ENCODE measurements at places on chromosomes 12 and 14.
A peak's percentile ranks its signal among the peaks of the same experiment; 100 is the strongest.

DNA sequence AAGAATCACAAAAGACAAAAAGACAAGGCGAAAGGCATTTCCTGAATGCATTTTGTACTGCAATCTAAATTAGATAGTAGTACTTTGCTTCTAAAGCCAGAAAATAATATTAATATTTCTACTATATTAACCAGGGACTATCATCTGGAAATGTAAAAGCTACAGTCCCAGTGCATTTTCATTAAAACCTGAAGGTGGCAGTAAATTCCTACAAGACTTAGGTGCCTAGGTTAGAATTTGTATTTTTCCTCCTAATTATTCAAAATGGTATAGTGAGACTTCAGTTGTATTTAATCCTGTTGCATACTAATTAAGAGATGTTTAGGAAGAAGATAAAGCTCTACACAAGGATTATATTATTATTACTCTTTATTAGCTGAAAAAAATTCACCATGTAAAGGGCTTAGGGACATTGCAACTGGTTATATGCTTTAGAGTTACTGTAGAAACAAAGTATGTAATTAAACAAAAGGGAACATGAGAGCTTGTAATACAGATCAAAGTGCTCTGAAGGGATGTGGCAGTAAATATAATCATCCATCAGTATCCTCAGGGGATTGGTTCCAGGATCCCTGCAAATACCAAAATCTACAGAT is 53.6 kb downstream of the BRMS1L start:
- no peak for DNase-seq

- DNase-seq = no peak
These were observed 357.4 kb downstream of the ATP23 start for GRCh38 chr12:58298803-58299202.

DNA sequence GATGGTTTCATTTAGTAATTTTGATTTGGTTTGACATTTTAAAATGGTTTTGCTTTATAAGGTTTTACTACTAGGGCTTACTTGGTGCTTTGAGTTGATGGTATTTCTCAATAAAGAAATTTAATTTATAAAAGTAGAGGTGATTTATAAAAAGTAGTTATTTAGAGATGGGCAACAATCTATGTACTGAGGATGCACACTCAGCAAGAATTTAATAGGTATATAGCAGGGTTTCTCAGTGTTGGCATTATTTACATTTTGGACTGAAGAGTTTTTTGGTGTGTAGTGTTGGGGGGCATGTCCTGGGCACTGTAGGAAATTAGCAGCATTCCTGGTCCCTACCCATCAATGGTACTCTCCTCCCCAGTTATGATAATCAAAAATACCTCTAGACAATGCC is 47.7 kb downstream of the PPHLN1 start:
- DNase-seq = no peak

- DNase-seq = no peak
These were observed 39.7 kb upstream of the AP4S1 start for GRCh38 chr14:30985796-30986195.

DNA sequence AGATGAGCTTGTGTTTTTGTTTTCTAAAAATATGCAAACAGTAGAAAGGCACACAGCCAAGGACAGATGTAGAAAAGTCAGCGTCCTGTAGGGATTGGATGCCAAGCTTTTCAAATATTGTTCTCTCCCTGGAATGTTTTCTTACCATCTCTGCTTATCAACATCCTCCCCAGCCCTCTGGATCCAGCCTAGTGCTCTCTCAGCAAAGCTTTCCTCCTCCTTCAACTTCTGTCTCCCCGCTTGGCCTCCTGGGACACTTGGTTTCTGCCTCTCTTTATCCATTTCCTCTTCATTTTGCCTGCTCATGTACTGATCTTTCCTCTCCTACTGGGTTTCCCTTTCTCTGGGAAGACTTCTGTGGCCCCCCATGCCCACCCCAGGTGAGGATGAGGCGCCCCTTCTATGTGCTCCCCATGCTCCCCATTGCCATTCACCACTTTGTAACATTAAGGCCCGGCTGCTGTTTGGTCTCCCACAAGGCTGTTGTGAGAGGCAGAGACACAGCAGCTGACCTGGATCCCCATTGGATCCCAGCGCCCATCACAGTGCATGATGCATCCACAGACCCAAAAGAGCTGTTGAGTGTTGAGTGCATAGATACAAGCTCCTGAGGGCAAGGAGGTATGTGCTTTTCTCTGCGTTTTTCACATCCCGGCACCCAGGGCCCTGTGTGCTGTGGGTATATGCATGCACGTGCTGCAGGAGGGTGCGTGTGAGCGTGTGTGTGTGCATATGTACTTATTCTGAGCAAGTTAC is 38.2 kb downstream of the EVL start:
- no peak for DNase-seq

DNA sequence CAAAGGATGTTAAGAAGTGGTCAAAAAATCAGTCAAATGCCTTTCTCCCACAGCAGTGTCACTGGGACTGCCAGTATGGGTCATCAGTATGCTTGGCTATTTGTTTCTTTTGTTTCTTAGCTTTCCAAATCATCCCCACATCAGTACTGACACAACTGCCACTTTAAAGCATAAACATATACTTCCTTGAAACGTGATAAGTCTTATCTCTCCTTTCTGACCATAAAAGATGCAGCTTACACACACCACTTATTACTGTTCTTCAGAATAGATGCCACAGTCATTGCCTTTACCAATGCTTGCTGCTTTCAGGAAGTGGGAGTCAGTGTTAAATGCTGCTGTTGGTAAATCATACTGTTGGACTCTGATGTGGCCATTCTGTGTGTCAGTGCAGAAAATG is 18.6 kb upstream of the GARIN2 start:
- no peak for DNase-seq

GRCh38 chr12:9827209-9827888 is at the start of gene KLRF1:
Gene KLRF1 (plus strand): TSS chr12:9827481. CDS start chr12:9827545, 64 bp downstream.
- no peak for DNase-seq

DNA sequence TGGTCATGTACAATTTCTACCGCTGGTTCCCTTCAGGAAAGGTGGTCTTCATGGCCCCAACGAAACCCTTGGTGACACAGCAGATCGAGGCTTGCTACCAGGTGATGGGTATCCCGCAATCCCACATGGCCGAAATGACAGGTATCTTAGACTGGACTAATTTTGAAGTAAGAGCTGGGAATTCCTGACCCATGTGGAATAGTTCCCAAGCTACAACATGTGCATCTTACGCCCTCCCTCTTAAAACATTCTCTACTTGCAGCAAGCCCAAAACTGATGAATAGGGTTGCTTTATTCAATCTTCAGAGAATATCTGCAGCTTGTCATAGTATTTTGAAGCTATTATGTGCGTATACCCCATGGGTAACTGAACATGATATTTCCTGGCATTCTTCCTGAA is 669 bp downstream of the FANCM start:
- no peak for DNase-seq

DNA sequence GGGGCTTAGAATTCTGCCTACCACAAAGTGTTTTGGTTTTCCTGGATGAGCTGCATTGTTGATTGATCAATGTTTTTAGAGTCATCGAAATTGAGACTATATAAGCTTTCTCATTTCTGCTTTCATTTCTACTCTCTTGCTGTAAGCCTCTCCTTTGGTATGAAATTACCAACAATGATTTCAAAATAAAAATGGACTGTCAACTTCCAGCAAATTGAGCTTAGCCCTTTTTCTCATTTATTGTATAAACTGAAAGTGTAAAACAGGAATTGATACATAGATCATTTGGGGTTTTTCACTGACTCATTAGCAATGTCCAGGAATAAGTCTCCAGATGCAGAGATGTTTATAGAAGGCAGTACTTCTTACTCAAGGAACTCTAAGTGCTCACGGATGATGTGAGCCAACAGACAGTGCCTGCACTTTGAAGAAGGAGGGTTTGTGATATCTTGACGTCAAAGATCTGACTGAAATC is 20.0 kb upstream of the PCNX1 start:
- no peak for DNase-seq

DNA sequence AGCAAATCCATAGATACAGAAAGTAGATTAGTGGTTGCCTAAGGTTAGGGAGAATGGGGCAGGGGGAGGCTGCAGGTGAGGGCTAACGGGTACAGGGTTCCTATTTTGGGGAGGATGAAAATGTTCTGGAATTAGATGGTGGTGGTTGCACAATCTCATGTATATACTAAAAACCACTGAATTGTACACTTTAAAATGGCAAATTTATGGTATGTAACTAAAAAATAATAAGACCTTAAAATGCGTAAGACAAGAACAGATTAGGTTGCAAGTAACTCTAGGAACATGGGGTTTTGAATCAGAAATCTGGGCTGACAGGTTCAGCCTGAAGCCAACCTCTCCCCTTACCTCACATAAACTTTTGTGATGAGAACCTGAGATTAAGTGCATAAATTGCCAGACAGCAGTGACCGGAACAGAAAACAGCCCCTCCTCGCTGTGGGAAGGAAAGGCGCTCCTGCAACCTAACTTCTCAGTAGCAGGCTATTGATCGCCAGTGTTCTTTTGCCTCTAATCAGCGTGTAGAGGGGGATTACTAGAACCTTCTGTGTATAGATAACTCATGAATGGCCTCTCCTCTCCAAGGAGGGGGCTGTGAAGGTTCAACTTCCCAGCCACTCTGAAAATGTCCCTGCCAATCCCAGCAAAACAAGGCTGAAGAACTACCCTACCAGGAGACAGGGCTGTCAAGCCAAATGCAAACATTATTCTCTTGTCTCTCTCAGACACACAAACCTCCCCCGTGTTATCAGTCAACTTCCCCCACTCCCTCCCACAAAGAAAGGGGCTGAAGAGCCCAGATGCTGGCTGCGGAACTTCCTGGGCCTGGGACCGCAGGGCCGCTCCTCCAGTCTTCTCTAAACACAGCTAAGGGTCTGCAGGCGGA is 1.9 kb downstream of the SSH1 start:
- DNase-seq = peak; percentile 73
